ENCODE measurements at places on chromosomes 5 and 9. TPM values are rescaled to one million over a fixed set of nuclear protein-coding genes. Genes with fewer than 3 reads are reported as not detected.
A peak's percentile ranks its signal among the peaks of the same experiment; 100 is the strongest.

- peak; percentile 6 for DNase-seq
Observed at GRCh38 chr5:101390151-101390908, 487.2 kb upstream of the ST8SIA4 start.

DNA sequence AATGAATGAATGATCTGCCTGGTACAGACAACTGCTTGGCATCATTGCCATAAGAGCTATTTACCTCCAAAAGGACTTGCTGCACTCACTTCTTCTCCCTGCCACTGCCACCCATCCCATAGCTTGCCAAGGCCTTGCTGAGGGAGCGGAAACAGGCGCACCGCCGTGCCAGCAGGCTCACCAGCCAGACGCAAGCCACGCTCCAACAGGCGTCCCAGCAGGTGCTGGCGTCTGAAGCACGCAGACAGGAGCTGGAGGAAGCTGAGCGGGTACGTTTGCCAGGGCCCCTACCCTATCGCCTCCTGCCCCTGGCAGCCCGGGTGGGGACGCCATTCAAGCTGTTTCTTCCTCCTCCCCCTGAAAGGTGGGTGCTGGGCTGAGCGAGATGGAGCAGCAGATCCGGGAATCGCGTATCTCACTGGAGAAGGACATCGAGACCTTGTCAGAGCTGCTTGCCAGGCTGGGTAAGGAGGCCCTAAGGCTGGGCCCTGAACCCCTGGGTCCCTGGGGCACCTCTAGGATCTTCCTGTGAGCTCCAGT is 8.9 kb upstream of the AIF1L start:
- no peak for DNase-seq

GRCh38 chr5:1113332-1113690 is 1.4 kb upstream of the SLC12A7 start:
- DNase-seq, result no peak

The BARHL1 gene
- polyA plus RNA-seq, result not detected

DNA sequence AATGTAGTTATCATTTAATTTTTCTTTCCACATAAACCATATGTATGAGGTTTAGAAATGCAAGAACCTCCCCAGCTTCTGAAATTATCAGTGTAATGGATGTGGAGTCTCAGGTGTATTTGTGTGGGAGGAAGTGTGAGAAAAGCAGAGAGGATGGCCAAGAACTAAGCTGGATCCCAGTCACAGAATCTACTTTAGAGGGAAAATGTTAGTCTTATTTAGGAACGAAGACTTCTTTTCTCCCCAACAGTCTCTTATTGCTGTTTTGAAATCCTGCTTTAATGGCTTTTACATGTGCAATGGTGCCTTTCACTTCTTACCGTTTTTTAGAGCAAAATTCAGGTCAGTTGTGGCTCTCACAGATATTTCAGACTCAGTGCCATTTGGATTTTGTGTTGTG is 3.0 kb downstream of the EQTN start:
- no peak for DNase-seq

GRCh38 chr5:174801798-174802197 is 77.4 kb downstream of the MSX2 start:
- no peak for DNase-seq

GRCh38 chr9:101516655-101517054 is 17.0 kb upstream of the RNF20 start:
- no peak for DNase-seq

DNA sequence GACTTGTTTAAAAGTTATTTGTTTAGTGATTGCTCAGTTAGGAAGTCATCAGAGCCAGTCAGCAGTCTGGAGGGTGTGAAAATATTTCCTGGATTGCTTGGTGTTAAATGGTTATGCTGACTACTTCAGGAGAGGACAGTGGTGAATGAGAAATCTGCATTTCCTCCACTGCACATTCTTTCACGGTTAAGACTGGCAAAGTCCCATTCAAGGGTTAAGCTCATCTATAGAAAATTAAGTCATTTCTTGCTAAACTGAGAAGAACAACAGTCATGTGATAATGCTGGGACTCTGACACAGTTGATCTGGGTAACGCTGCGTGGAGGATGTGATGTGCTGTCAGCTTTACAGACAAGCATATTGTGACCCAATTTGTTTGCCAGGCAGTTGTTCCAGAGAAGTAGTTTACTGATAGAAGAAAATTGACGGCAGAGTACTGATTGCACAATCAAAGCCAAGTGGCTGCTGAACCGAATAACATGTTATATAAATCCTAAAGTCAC is 80.4 kb downstream of the GRAMD2B start:
- DNase-seq, result no peak

GRCh38 chr5:52603778-52604554 is 183.8 kb upstream of the ITGA1 start:
- no peak for DNase-seq

The QRFP gene
- not detected for polyA plus RNA-seq

DNA sequence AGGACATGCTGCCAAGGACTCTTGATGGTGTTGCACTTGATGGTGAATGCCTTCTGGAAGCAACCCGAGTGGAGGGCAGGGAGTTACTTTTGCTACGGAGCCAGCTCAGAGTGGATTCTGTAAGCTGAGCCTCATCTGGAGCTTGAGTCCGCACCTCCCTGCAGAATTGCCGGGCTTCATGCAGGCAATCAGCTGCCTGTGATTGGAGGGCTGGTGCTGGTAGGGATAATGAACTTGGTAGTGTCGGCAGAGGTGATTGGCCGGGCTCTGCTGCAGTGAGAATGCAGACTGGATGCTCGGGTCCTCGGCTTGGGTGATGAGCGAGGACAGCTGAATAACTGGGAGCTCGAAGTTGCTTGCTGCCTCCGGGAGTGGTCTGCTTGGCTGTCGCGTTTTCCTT is 23.1 kb downstream of the SLC25A25 start:
- no peak for DNase-seq

GRCh38 chr5:132363431-132364112 is 5.9 kb upstream of the SLC22A5 start:
- no peak for DNase-seq

The FAM151B gene
- not detected for polyA plus RNA-seq

DNA sequence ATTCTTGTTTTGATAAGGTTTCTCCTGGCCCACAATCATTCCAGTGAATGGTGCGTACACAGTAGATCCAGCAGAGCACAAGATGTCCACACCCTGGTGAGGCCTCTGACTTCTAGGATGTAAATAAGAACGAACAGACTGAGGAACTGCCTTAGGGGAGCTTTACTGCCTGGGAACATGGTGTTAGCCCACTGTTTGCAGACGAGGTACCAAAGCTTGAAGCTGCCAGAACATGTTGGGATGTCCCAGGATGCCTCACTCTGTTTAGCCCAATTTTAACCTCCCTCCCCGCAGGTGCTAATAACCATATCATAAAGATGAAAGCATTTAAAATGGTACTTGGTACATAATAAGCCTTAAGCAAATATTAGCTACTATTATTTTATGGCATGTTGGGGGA is 3.5 kb downstream of the LECT2 start:
- no peak for DNase-seq

GRCh38 chr5:50325237-50325832 is 115.8 kb downstream of the EMB start:
- DNase-seq, result peak; percentile 34

- no peak for DNase-seq
Observed at GRCh38 chr5:15837551-15838289, 337.7 kb downstream of the FBXL7 start.

DNA sequence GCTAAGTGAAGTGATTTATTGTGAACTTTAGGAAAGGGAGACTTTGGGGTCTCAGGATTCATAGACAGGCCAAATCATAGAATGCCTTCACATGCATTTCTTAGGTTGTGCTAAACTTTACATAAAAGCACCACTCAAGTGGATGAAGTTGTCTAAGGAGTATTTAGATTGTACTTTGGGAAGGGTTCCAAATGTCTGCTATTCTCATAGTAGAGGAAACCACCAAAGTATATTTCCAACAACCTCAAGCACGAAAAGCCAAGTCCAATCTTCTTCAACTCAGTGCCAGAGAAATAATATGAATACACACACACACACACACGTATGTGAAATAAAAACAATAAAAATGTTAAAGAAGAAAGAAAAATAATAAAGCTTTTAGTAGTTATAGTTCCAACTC is 41.8 kb downstream of the ENC1 start:
- no peak for DNase-seq

The ENTPD2 gene
- polyA plus RNA-seq, result not detected

The MPDZ gene
- not detected for polyA plus RNA-seq

- no peak for DNase-seq
Observed at GRCh38 chr9:95857124-95857523, 18.4 kb upstream of the ERCC6L2 start.

GRCh38 chr9:99169982-99170761 is 51.6 kb downstream of the ALG2 start:
- DNase-seq, result no peak

The STPG3 gene
- polyA plus RNA-seq, result not detected

The GPR150 gene
- polyA plus RNA-seq, result 2.3 TPM

- no peak for DNase-seq
Observed at GRCh38 chr5:138234651-138235050, 21.5 kb upstream of the CDC23 start.

DNA sequence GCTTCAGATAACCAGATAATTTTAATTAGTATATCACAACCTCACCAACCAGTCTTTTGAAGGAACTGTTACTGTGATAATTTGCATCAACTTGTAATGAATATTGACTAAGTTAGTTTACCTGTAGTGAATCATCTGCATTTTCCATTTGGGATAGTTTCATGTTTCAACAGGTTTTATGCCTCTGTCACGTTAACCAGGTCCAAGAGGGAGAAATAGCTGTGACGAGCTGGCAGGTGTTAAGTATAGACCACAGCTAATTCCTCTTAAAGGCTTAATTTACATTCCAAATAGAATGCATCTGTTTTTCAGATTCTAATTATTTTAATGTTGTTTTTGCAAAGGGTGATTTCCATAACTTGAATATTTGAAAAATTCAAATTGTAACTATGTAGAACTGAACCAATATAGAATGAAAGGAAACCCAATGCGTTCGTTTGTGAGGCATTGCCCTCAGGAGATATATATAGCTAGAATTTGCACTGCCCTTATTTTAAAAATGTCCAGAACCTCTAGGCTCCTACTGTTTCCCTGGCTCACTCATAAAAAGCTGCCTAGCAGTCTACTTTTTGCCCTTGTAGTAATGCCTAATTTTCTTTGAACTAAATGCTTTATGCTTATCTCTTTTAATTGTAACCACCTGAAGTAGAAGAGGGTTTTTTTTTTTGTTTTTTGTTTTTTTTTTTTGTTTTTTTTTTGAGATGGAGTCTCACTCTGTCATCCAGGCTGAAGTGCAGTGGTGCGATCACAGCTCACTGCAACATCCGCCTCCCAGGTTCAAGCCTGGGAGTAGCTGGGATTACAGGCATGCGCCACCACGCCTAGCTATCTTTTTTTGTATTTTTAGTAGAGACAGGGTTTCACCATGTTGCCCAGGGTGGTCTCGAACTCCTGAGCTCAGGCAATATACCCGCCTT is 270.5 kb downstream of the SMARCA2 start:
- no peak for DNase-seq

- no peak for DNase-seq
Observed at GRCh38 chr9:114850871-114851270, 45.0 kb upstream of the TNFSF15 start.

GRCh38 chr9:94056442-94056974 is 27.8 kb upstream of the PTPDC1 start:
- no peak for DNase-seq

- no peak for DNase-seq
Observed at GRCh38 chr5:97047076-97047475, 95.3 kb downstream of the LIX1 start.

DNA sequence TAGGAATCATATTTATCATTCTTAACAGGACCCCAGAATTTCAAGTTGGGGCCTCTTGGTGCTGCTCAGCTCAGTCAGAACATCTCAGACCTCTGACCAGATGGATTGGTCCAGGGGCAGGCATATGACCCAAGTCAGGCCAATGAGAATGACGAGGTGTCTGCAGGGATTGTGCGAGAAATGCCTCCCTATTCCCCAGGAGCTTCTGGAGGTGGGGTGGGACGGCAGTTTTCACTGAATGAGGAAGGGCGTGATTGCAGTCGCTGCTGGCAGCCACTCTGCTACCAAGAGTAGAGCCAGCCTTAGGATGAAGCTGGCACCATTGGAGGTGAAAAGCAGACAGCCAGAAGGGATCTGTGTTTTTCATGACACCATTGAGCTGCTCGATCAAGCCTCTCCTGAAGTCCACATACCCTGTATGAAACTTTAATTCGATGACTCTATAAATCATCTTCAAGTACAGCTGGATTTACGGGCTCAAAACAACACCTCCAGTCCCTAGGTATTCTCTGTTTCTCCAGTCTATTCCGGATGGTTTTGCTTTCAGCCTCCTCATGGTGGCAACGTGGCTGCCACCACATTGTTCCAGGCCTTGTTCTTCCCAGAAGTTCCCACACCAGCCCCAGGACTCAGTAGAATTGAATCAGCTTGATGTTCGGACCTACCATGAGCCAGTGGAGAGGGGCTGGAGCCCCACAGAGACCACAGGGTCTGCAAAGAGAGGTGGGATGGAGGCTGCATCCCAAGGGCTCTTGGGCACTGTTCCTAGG is 70.2 kb upstream of the ADAMTS2 start:
- DNase-seq, result no peak

- no peak for DNase-seq
Observed at GRCh38 chr5:140225396-140225795, 50.4 kb downstream of the CYSTM1 start.

The PTGDS gene
- polyA plus RNA-seq, result not detected

DNA sequence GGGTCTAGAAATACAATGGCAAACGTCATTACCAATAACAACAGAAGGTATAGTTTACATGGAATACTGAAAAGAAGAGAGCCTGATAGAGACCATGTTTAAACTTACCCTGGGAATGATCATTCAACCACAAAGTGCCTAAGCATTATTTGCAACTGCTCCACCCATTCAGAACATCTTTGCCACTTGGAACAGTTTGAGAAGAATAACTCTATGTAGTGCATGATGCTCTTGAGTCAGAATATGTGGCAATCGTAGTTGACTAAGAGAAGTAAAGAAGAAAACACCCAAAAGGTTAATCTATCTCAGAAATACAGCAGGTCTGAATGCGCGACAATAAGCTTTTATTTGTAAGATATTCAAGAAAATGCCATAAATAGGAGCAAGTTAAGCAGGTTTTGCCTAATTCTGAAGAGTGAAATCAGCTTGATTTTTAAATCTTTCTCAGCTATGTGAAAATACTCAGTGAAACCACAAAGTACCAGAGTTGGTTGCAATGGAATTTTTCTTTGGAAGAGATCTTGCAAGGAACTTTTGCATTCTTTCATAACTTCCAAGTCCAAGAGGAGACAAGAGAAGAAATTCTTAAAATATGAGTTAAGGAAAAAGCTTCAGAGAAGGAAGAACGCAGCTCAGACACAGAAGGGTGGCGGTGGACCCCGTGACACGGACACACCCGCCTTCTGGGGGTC is 64.3 kb downstream of the HABP4 start:
- DNase-seq, result no peak

DNA sequence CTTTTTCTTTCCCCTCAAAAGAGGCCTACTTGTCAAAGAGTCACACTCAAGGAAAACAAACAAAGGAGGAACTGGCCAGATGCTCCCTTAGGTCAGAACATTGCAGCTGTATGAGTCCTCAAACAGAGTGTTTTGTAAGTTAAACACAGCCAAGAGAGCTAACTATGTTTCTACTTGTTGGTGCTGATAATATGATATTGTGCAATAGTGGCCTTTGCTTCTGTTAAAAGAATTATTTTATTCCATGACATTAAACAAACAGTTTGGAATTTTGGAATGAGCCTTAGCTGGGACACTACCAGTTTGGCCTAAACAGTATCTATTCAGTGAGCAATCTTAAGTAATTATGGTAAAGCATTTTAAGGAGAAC is 56.0 kb upstream of the TPD52L3 start:
- DNase-seq, result no peak

All from naive thymus-derived CD8-positive, alpha-beta T cell (primary cell).